Bronchus fibroblast of lung (primary cell): ENCODE measurements at places on chromosomes 1 and 21. TPM values are rescaled to one million over a fixed set of nuclear protein-coding genes. Genes with fewer than 3 reads are reported as not detected.

The ARHGEF16 gene
- total RNA-seq: 0.15 and 0.17 TPM in 2 replicates

The ACADM gene
- 18.1 and 21.5 TPM in 2 replicates for total RNA-seq

The SRSF10 gene
- 74.0 and 86.8 TPM in 2 replicates for total RNA-seq

The ACAP3 gene
- total RNA-seq: 27.6 and 28.9 TPM in 2 replicates

The MCOLN3 gene
- total RNA-seq: under 0.01 TPM in 2 replicates

The GUCA2A gene
- not detected in 2 replicates for total RNA-seq

The EXTL1 gene
- total RNA-seq: 0.30 and 0.34 TPM in 2 replicates

The FMO1 gene
- 1.2 TPM in 1 of 2 replicates, not detected in the other for total RNA-seq

The RBM8A gene
- total RNA-seq: 181 and 204 TPM in 2 replicates

The OPRD1 gene
- not detected in 2 replicates for total RNA-seq

The CBR3 gene
- 24.1 and 25.9 TPM in 2 replicates for total RNA-seq

The GJC2 gene
- total RNA-seq: 1.9 and 2.4 TPM in 2 replicates

The ACTN2 gene
- not detected in 2 replicates for total RNA-seq

The ATP1A2 gene
- 0.50 and 1.5 TPM in 2 replicates for total RNA-seq

The OR2L8 gene
- total RNA-seq: not detected in 2 replicates

The FAM131C gene
- 0.17 and 0.45 TPM in 2 replicates for total RNA-seq

The GBP6 gene
- total RNA-seq: not detected in 2 replicates

The C1QC gene
- total RNA-seq: not detected in 2 replicates

The OR2L3 gene
- total RNA-seq: not detected in 2 replicates
